Endothelial cell (in vitro differentiated cells): ENCODE measurements at places on chromosomes 12 and 14.

GRCh38 chr14:24744641-24745040 is 110.7 kb upstream of the GZMB start:
- no peak for DNase-seq

DNA sequence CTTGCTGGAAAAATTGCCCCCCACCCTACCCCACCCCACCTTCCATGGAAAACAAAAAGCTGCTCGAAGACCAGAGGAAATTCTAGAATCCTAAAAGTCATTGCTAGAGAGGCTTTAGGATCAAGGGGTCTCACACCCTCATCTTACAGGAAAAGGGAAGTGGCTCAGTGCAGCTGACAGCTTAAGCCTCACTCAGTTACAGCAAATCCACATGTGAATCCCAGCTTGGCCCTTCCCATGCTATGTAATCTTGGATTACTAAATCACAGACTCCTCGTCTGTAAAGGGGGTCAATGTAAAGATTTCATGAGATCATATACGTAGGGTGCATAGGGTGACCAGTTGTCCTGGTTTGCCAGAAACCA is 25.9 kb downstream of the CMKLR1 start:
- DNase-seq: no peak

DNA sequence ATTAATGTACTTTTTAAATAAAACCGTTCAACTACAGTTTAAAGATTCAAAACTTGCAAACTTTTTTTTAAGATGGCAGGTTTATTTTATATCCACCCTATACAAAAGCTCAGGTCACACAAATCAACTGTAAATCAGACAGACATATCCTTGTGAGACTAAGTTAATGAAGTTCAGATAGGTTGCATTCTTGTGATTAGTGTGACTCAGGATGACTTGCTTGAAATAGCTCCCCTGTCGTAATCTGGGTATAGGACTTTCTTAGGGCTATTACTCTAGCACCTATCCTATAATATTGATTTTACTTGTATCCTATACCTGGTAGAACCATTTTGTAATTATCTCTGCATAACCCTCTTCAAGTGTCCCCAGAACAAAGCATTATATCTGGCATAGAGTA is 9.5 kb upstream of the PRKD1 start:
- no peak for DNase-seq

GRCh38 chr14:95211721-95212504 is 54.6 kb upstream of the DICER1 start:
- DNase-seq: no peak

DNA sequence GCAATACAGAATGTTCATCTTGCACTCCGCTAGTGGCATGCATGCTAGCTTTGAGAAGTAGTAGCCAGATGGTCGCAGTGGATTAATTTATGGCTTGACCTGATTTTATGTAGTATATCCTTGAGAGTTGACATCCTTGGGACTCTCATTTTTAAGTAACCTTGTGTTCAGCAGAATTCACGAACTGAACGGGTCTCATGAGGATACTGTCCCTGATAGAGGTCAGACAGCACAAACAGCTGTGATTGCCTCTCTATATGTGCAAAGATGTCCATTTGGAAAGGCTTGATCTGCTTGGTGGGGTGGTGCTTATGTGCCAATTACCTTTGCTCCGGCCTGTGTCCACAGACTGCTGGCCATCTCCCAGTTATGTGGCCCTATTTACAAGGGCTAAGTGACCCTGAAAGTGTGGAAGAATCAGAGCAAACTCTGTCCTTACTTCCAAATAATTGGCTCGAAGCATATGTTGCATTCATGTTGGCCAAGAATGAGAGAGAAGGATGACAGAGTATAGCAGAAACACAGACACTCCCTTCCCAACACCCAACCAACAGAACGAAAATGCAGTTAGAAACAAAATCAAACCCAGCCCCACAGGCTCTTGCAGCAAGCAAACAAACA is 167.1 kb downstream of the CRADD start:
- DNase-seq: no peak

DNA sequence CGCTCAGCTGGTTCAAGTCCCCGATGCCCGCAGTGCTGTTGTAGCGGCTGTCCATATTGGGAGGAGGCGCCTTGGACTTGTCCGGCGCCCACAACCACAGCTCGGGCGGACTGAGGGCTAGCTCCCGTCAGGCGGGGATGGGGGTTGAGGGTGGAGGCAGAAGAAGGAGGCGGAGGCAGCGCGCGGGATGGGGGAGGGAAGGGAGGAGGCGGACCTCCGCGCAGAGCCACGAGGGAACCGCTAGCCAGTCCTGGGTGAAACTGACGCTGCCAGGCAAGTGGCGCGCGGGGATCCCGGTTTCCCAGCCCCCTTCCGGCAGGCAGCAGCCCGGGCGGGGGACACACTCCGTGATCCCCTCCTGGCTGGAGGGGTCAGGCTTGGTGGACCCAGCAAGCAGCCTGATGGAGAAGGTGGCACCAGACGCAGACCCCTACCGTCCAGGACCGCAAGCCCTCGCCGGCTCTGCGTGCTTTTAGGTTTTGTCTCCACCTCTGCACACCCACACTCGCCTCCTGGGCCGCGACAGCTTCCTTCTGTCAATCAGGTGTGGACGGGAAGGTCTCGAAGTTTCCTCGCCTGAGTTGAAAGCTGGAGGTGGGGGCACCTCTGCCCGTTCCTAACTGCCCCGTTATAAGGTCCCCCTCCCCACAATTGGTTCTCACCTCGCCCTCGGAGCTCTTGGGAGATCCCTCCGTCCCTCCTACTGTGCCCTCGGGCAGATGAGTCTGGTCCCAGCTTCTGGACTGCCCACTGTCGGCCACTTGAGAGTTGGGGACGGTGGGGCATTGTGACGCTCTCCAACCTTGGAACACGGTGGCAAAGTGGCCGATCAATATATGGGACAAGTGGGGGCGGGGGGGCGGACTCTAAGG is at the start of gene CPNE8:
Gene CPNE8 (minus strand): TSS at position 112 of the 872 bp plus-strand sequence. CDS start 57 bp downstream, at position 55.
- peak; percentile 70 for DNase-seq

DNA sequence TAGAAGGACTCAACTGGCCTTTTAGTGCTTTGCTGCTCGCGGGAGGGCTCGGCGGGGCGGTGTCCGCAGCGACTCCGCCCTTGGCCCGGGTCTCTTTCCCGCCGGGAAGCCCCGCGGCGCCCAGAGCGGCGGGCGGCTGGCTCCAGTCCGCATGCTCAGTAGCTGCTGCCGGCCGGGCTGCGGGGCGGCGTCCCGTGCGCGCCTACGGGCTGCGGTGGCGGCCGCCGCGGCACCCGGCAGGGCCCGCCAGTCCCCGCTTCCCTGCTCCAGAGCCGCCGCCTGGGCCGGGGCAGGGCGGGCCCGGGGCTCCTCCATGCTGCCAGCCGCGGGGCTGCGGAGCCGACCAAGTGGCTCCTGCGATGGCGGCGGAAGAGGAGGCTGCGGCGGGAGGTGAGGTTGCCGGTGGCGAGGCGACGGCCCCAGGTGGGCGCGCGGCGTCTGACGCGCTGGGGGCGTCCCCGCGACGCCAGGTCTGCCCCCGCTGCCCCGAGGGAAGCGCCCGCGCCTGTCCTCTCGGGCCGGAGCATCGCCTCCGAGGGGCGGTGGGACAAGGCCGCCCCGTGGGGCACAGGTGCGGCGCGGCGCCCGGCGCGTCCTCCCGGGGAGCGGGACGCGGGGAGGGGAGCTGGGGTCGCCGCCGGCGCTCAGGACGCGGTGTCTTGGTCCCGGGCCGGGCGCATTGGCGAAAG is at the start of gene BMAL2:
Gene BMAL2 (plus strand): TSS at position 123 of the 689 bp plus-strand sequence. CDS start 237 bp downstream, at position 360.
- peak; percentile 65 for DNase-seq

- no peak for DNase-seq
Observed at GRCh38 chr12:1920436-1920835, 2.0 kb upstream of the CACNA2D4 start.

DNA sequence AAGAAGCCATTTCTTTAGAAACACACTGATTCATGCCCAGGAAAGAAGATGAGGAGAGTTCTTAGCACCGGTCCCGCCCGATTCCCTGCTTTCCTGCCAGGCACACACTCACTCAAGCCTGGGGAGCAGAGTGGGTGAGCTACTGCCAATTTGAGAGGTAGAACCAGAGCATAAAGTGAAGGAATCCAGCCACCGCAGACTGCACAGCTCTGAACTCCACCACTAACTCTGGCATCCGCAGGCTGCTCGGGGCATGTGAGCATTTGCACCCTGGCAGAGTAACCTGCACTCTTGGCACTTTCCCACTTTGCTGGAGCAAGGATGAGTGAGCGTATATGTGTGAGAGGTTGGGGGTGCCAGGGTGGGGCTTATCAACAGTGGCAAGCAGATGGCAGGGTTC is 4.0 kb upstream of the SYNDIG1L start:
- no peak for DNase-seq

GRCh38 chr12:87779016-87779415 is 250.2 kb downstream of the C12orf50 start:
- DNase-seq: no peak

DNA sequence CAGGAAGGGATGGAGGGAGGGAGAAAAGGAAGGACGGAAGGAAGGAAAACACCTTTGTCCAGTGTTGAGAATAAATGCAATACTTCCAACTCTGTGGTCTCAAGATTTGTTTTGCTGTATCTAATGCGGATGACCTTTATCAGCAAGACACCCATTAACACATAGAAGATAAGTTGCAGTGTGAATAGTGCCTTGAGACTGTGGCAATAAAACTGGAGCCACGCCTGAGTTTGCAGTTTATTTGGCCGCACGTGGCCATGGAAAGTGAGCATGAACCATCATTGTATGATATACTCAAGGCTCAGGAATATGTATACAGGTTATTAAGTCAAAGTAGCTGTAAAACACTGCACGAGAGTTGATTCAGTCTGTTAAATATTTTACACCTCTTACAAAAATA is 113.6 kb upstream of the EEA1 start:
- no peak for DNase-seq

DNA sequence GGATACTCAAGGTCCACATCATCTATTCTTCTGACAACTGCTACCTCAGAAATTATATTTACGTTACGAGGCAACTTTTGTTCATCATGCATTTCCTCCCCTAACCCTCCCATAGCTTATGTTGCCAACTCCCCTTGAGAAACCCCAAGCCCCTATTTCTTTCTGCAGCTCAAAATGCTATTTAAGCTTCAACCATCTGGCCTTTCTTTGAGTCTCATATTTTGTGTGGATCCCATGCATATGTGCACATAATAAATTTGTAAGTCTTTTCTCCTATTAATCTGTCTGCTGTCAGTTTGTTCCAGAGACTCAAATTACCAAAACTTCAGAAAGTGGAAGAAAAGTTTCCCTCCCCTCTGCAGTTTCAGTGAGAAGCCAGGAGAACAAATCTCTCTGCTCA is 444.1 kb downstream of the TRHDE start:
- no peak for DNase-seq

GRCh38 chr12:111558107-111558376 is 41.1 kb downstream of the ATXN2 start:
- no peak for DNase-seq

GRCh38 chr14:54902143-54902520 is 494 bp downstream of the GCH1 start:
- peak; percentile 77 for DNase-seq

DNA sequence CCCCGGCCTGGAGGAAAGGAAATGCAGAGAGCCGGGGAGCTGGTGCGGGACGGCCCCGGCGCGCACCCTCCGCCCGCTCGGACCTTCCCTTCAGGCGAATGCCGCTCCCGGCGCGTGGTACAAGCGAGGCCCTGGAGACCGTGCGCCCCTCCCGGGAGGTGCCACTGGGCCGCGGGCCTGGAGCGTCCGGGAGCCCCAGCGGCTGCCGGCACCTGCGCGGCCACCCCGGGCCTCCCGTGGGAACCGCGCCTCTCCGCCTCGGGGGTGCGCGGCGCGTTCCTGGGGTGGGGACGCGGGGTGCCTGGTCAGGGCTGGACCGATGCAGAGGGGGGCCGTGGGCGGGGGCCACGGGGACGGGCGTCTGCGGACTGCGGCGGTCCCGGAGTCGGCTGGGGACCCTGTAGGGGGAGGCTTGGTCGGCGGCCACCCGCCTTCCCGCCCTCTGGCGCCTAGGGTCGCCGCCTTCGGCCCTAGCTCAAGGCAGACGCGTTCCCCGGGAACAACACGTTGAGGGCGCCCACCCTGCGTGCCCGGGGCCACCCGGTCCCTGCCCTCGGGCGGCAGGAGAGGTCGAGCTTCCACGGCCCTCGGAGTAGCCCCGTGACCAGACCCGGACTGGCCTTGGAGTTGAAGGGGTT is 599 bp downstream of the PAPLN start:
- no peak for DNase-seq

- DNase-seq: peak; percentile 69
Observed at GRCh38 chr12:84502907-84503787, 409.5 kb downstream of the SLC6A15 start.
